ENCODE measurements at places on chromosomes 16 and 17. TPM values are rescaled to one million over a fixed set of nuclear protein-coding genes. Genes with fewer than 3 reads are reported as not detected.

DNA sequence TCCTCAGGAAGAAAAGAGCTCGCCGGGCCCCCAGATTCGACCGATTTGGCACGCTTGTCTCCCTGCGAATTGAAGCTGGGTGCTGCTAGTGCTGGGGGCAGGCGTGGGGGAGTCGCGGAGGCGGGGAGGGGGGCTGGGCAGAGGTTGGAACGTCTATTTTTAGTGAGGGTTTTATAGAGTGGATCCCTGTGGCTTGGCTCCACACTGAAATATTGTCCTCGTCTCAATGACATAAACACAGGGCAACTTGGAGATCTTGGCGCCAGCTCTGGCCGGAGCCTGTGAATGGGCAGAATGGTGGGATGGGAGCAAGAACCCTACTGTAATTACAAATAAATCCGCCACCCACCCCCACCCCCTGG, 15.7 kb upstream of the NOG start:
- DNase-seq, result no peak

OTOP2 gene
- total RNA-seq, result not detected

DNA sequence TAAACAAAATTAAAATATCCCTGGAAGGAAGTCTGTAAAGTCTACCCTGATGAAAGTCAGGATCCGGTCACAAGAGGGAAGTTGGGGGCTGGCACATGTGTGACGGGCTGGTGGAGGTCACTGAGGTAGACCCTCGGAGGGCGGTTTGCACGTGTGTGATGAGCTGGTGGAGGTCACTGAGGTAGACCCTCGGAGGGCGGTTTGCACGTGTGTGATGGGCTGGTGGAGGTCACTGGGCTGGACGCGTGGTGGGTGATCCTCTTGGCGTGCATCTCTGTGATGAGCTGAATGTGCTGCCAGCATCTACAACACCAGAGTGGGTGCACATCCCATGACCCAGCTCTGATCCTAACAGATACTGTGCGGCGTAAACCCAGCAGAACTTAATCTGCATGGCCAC, 43.7 kb upstream of the METRNL start:
- DNase-seq, result peak; percentile 45

DNA sequence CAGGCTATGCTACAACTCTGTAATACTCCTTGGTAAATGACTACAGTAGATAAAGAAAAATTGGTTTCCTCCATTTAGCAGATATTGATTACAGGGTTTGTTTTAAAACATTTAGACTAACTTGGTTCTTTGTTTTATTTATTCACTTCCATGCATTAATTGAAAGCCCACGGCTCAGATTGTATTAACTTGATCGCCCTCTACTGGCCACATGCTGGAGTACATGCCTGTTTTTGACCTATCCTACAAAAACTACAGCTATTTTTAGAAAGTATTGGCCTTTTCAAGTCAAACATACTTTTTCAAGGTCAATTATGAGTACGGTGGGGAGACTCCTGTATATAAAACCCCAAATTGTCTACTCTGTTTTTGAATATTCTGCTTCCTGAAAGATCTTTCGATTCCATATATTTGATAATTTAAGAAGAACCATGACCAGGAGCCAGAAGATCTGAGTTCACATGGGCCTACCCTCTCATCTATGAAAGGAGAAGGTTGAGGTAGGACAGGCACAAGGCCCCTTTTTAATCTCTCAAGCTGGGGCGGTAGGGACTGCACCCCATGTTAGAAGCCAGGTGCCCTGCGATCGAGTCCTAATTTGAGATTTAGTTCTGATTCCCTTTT, 51.8 kb downstream of the CA10 start:
- no peak for DNase-seq

TLCD3B gene
- not detected for total RNA-seq

- no peak for DNase-seq
These were observed 58.8 kb upstream of the GSE1 start for GRCh38 chr16:85554114-85554888.

TM4SF5 gene
- total RNA-seq, result not detected

- peak; percentile 87 for DNase-seq
These were observed 130.3 kb downstream of the IRF8 start for GRCh38 chr16:86029131-86029741.

GRCh38 chr16:49399594-49400364, 26.2 kb downstream of the C16orf78 start:
- no peak for DNase-seq

GRCh38 chr16:88541831-88542616, 28.2 kb upstream of the ZC3H18 start:
- no peak for DNase-seq

DNA sequence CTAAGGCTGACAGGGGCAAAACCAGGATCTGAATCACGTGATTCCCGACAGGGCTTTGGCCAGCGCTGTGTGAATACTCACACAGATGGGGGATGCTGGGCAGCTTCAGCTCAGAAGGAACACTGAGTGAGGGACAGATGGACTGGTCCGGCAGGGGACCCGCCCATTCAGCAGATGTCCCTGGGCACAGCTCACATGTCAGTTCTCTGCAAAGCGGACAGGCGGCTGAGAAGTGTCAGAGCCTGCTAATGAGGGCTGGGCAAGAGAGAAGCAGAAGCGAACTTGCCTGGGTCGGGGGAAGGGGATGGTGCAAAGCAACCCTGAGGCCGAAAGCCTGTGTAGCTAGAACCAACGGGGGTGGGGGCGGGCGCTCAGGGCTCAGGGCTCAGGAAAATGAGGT, 11.9 kb upstream of the GLIS2 start:
- no peak for DNase-seq

PROCA1 gene
- total RNA-seq, result 1.3 TPM

DNA sequence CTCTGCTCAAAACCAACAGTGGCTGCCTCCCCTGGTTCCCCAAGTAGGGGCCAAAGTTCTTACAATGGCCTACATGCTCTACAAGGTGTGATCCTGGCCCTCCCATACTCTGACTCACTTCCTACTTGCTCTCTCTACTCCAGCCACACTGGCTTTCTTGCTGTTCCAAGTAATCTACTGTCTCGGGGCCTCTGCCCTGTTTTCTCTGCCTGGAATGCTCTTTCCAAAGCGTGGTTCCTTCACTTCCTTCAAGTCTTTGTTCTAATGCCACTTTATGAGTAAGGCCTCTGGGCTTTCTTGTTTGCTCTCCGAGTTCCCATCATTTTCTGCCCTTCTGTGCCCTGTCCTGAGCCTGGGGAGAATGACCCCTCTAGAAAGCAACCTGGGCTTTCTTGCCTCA, 4.1 kb upstream of the CDH3 start:
- no peak for DNase-seq

CORO6 gene
- total RNA-seq, result 7.1 TPM

ASGR1 gene
- total RNA-seq, result 2.2 TPM

- no peak for DNase-seq
These were observed 7.4 kb upstream of the HDAC5 start for GRCh38 chr17:44130693-44131349.

DNA sequence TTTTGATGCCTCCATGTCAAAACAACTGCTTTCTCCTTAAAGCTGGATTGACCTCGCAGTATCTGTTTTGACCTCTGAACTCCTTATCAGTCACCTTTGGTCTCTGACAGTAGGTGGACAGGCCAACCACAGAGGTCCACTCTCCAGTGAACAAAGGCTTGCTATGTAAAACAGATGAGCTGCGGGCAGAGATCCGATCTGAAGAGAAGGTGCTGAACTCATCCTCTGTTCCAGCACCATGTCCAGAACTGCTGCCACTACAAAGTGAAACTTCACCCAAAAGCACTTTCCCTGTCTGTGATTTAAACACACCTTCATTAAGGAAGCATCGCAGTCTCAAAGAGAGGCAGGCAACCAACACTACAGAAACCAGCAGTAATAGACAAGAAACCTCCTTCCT, 117.3 kb upstream of the CORO6 start:
- DNase-seq, result no peak

DNA sequence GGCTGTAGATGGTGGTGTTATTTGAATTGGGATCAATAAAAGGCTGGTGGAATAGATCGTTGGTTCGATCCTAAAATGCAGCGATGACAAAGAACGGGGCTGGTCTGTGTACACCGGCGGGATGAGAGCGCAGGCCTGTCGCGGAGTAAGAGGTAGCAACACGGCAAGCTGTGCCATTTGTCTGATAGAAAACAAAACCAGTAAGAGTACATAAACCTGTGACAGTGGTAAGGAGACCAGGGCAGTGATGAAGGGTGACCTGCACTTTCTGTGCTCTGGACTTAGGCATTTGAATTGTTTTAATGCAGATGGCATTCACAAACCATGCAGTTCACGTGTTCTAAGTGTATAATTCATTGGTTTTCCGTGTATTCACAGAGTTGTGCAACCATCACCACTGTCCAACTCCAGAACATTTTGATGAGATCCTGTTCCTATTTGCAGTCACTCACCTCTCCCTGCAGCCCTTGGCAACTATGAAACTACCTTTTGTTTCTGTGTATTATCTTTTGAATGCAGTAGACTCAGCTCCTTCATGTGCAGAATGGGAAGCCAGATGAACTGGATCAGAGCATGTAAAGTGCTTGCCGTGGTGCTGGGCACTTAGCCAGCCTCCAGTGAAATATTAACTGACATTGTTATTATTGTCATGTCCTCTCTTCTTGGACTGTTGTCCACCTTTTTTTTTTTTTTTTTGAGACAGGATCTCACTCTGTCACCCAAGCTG, 286.1 kb downstream of the SNX29 start:
- DNase-seq, result no peak

DNA sequence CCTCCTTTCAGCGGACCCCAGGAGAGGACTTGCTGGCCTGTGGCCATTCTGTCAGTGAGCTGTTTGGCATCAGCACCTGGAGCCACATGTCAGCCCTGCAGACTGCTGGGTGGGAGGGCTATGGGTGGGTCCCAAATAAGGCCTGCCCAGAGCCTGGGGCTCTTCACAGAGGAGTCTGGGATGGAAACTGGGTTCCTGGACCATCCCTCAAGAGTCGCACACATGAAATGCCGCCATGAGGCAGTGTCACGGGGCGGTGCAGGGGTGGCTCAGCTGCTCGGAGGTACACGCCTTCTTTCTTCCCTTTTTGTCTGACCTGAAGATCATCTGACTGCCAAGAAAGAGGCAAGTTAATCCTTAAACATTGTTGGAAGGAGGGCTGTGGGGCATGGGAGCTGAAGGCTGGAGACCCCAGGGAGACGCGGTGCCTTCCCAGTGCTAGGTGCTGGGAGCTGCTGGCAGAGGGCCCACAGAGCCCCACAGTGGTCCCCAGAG, 14.8 kb downstream of the MPRIP start:
- peak; percentile 73 for DNase-seq

CCL15 gene
- total RNA-seq, result not detected

GRCh38 chr17:79779084-79779529, 1.2 kb downstream of the CBX2 start:
- no peak for DNase-seq

SLC6A4 gene
- total RNA-seq, result not detected

- DNase-seq, result no peak
These were observed 111.9 kb upstream of the ERCC4 start for GRCh38 chr16:13808102-13808501.

GRCh38 chr16:57645691-57646387, 17.4 kb downstream of the ADGRG1 start:
- DNase-seq, result no peak
